ENCODE measurements at places on chromosomes 6 and 20.

- no peak for DNase-seq
Observed at GRCh38 chr6:100135977-100136376, 142.0 kb upstream of the MCHR2 start.

DNA sequence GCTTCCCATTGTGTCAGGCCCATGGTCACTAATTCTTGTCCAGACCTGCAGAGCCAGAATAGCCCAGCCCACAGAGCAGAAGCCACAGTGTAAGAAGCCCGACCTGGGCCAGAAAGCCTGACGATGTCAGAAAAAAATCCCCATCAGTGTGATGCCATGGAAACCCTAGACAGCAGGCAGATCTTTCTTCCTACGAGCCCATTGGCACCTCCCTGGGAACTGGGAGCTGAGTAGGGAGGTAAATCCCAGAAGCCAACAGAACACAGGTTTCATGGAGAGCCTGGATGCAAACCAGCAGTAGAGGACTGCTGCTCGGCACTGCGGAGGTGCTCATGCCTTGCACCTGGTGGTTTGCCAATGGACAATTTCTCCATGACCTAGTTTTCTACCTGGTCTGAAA lies 82.2 kb upstream of the SLC22A16 start:
- no peak for DNase-seq

- peak; percentile 86 for DNase-seq
Observed at GRCh38 chr6:30730601-30731435, 10.7 kb downstream of the TUBB start.

DNA sequence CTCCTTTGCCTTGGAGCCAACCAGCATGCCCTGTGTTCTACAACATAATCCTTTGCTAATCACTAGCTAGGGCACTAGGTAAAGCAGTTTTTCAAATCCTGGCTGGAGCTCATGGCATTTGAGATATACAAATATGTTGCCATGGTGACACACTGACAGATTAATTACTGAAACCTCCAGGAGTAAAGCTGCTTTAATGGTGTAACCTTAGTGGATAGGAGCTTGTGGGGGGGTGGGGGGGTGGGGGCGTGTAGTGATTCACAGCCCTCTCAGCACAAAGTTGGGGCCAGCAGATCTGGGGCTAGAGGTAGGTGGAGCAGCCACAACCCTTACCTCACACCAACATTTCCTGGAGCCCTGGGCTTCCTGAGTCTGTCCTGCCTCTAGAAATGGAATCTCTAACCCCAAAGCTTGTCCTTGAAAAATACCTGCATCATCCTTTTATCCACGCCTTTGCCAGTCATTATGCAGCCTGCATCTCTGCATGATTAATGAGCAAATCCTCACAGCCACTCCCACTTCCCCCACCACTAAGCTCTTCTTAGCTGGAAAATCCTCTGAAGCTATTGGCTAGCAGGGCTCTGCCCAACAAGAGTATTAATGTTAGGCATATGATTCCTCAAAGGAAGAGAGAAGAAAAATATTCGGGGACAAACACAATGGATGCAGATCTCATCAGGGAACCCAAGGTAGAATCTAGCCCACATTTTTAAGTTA lies 84.5 kb upstream of the PRND start:
- no peak for DNase-seq

DNA sequence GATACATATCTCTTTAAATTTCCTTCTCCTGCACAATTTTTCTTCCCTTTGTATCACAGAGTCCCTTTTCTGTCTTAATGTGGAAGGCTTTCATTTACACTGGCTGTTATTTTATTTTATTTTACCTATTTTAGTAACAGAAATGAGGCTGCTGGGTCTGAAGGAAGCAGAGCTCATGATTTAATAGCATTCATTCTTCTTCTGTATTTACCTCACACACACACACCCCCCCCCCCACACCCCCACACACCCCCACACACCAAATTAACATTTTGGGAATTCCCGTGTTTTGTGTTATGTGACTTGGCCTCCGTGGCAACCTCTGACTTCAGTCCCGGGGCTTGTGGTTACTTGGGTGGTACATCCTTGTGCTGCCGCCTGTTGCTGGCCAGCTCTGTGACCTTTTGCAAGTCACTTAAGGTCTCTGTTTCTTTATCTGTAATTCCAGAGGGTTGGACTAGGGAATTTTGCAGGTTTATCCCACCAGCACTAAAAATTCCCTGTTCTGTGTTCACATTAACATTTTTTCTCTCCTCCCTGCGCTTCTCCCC lies 108.8 kb downstream of the TIAM2 start:
- DNase-seq, result peak; percentile 50

DNA sequence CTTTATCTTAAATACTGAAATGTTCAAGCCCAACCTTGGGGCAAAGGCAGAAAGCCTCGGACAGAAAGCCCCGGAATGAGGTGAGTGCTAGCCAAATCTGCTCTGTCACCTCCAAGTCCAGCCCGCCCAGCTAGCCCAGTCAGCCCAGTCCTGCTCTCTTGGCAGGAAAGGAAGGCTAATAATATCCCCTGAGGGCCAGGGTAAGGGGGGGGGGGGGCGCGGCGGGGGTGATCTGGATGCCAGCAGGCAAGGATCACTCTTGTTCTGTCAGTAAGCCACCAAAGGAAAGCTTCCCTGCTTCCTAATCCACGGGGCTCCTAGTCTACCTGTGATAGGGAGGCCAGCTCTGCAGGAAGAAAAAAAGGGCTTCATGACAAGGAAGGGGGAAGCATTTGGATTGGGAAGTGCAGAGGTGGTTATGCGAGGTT lies 1.1 kb downstream of the NDRG3 start:
- no peak for DNase-seq

DNA sequence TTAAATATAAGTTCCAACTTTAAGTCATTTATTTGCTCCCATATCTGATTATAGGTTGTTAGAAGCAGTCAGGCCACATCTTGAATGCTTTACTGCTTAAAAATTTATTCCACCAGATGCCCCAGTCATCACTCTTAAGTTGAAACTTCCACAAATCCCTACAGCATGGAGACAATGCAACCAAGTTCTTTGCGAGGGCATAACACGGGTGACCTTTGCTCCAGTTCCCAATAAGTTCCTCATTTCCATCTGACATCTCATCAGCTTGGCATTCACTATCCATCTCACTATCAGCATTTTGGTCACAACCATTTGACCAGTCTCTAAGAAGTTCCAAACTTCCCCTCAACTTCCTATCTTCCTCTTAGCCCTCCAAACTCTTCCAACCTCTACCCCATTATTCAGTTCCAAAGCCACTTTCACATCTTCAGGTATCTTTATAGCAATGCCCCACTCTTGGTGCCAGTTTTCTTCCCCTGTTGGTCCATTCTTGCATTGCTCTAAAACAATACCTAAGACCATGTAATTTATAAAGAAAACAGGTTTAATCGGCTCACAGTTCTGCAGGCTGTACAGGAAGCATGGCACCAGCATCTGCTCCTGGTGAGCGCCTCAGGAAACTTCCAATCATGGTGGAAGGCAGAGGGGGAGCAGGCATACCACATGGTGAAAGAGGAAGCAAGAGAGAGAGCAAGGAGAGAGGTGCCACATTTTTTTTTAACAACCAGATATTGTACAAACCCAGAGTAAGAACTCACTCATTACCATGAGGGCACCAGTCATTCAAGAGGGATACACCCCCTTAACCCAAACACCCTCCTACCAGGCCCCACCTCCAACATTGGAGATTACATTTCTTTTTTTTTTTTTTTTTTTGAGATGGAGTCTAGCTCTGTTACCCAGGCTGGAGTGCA lies 15.9 kb upstream of the ITPR3 start:
- DNase-seq, result no peak

DNA sequence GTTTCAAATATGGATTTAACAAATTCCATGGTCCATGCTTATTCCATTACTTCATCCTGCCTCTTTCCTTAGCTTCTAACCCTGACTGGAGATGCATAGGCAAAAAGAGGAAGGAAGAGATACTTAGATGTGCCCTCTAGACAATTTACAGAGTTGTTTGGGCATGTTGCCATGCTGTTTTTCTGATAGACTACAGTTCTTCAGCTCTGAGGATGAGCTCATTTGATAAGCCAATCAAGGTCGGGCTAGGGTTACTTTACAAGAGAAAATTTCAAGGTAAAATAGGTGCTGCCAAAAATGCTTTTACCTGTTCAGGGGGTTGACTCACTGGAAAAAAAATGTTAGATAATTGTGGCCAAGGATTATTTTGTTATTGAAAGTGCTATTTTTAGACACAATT lies 5.9 kb downstream of the HCRTR2 start:
- no peak for DNase-seq

DNA sequence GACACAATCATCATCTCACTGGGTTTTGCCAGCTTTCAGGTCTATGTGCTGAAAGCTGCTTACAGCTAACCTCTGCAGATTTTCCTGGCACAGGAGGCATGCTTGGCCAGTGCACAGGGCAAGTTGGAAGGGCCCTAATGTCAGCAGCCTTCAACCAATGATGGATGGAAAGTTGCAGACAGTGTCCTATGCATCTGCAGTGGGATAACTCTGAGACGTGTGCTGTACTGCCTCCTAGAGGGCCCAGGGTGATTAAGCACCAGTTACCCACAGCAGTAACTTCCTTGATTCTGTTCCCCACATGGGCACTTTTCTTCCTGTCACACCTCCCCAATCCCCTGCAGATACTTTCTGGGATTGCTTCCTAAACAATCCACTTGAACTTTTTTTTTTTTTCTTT lies 38.6 kb downstream of the OVOL2 start:
- DNase-seq, result no peak

Data from CD4-positive, alpha-beta T cell treated with Interleukin-15 for 4 hours (primary cell).